Effector CD8-positive, alpha-beta T cell (primary cell): ENCODE measurements at places on chromosomes 1 and 21.

- DNase-seq, result no peak
These were observed 13.1 kb downstream of the ICMT start for GRCh38 chr1:6222636-6223035.

DNA sequence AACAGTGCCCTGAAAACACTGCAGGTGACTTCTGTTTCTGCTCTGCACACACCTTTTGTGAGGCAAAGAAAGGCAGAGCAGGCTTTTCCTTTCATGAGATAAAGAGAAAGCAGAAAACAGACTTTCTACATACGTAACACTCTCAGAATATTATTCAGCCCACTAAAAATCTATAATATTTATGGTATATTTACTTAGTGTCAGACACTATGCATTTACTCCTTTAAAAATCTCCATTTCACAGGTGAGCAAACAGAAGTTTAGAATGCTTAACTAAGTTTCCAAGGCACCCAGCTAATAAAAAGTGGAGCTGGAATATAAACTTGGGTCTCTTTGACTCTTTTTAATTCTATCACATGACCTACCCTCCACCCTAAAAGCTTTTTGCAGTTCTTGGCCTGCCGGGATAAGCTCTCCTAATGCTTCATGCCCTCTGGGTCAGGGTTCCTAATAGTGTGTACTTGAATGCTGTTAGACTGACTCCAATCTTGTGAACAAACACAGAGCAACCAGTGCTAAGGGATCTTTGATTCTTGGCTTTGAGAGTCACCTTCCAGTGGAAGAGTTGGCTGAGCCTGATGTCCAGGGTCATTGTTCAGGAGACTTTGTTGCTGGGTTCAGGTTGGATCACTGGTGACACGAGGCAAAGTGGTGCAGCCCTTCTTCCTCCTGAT lies 27.2 kb downstream of the PROK1 start:
- DNase-seq, result no peak

- DNase-seq, result no peak
These were observed 45.3 kb upstream of the CTBS start for GRCh38 chr1:84619383-84620102.

DNA sequence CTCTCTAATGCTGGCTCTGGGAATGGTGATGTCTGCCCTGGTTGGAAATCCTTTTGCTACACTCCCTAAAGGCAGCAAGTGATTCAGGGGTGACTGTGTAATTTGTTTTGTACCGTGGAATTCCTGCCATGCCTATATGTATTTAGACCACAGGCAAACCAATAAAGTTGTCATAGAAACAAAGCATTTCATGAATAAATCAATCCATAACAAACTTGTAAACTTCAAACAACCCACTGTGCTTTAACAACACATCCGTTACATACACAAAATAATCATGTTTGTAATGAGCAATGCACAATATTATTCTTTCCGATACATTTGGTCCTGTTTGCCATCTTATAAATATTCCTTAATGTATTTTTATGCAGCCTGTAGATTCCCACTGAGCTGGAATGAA lies 330.3 kb upstream of the SNX7 start:
- no peak for DNase-seq
